ENCODE measurements at places on chromosomes 2 and 18.

GRCh38 chr2:187917535-187917934 lies 363.3 kb upstream of the TFPI start:
- no peak for DNase-seq

GRCh38 chr2:196712867-196713266 lies 73.4 kb downstream of the CCDC150 start:
- no peak for DNase-seq

DNA sequence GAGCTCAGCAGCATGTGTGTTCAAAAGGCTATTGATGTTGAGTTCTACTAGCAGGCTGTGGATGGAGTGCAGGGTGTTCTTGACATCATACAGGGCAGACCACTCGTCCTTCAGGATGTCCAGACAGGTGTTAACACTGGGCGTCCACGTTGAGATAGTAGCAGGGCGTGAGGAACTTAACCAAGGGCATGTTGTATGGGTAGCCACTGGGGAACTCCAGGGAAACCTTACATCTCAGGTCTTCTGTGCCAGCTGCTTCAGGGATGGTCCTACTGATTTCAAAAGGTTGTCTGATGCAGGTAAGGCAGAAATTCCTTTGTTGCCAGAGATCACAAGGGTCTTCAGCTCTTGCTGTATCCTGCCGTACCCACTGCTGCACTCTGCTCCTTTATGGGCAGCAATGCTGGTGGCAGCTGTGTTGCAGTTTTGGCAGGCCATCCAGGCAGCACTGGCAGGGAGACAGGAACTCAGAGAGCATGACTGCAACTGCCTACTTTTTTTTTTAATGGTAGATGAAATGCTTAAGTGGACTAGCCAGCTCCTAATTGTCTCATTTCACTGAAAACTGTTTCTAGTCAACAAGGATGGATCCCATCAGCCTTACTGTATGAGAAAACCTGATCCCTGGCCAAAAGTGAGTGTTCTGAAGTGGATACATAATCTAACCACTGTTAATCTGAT lies 32.4 kb upstream of the RBBP8 start:
- peak; percentile 31 for DNase-seq

DNA sequence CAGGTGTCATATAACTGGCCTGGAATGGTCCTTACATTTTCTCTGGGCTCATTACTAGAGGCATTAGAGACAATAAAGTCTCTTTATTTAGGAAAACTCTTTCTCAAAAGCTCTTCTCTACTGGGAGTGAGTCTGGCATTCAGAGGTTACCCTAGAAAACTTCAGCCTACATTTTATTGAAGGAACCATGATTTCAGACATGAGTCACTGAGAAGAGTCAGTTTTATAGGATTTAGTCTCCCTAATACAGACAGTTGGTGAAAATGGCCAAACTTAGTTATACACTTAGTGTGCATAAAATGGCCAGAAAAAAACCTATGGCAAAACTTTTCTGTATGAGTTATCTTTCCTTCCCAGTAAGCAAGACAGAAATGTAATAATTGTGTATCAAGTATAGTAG lies 689.4 kb downstream of the ZEB2 start:
- no peak for DNase-seq

GRCh38 chr2:174333372-174334277 lies 1.1 kb upstream of the SP9 start:
- peak; percentile 46 for DNase-seq

GRCh38 chr2:51597086-51597485 lies 565.2 kb upstream of the NRXN1 start:
- DNase-seq, result no peak

DNA sequence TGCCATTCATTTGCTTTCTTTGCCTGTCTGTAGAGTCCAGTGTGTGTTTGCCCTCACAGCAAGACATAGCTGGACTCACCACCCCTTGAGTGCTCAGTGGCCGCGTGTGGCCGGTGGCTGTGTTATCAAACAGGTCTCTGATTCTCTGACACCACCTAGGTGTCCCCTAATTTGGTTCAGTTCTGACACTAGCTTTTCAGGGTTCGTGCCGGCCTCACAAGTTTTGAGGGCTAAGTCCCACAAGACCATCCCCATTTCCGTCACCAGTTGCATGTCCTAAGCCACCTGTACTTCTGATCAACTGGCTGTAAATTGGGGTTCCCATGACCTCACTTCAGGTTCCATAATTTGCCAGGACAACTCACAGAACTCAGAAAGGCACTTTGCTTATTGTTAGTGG lies 23.5 kb downstream of the NCK2 start:
- no peak for DNase-seq

- DNase-seq, result peak; percentile 4
These were observed 4.5 kb downstream of the CYS1 start for GRCh38 chr2:10075571-10076209.

DNA sequence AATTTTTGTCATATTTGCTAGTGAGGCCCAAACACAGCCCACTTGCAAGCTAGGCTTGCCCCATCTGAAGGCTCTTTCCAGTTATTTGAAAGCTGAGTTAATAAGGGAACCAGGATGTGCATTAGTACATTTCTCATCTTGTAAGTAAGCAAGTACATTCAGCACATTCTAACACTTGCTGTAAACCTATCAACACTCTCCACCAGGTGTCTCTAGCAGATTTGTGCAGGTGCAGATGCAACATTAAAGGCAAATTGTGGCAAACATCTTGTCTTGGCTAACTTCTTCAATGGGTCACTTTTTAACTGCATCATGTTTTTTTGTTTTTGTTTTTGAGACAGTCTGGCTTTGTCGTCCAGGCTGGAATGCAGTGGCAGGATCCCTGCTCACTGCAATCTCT lies 25.3 kb upstream of the MFSD6 start:
- DNase-seq, result no peak

GRCh38 chr18:56789004-56789888 lies 138.1 kb downstream of the WDR7 start:
- DNase-seq, result no peak

- no peak for DNase-seq
These were observed 154.7 kb downstream of the EML6 start for GRCh38 chr2:54878182-54878581.

DNA sequence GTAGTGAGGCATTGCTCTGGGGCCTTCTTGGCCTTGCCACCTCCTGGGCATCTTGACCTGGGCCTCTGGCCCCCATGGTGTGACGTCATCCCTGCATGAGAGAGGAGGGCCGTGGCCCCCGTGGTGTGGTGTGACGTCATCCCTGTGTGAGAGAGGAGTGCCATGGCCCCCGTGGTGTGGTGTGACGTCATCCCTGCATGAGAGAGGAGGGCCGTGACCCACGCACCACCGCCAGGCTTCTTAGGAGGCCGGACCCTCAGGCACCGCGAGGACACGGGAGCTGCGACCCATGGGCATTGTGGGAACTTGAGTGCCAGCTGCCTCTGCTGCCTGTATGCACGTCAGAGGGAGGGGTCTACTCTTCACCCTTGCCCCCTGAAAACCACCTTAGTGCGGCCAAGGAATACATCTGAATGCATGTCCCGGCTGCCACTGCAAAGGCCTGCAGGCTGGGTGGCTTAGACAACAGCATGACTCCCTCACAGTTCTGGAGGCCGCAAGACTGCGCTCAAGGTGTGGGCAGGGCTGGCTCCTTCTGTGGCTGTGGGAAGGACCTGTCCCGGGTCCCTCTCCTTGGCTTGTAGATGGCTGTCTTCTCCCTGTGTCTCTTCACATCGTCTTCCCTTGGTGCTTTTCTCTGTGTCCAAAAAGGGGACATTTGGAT lies 20.8 kb upstream of the OTOS start:
- DNase-seq, result no peak

- DNase-seq, result peak; percentile 16
These were observed 34.9 kb downstream of the SMAD7 start for GRCh38 chr18:48915626-48916425.

DNA sequence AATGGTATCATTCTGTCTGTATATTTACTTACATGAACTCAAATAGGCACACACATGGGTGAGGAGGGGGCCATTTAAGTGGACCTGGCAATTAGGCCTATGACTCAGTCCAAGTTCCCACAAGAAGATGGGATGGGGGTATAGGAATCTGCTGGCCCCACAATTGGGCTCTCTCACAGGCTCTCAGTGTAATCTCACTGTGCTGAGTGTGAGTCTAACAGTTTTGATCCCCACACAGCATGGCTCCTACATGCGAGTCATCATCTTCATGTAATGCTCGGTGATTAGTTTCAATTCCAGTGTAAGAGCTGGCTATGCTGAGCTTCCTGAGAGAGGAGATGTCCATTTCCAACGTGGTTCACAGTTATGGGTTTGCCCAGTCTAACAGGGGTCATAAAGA lies 114.0 kb downstream of the GATA6 start:
- DNase-seq, result no peak

DNA sequence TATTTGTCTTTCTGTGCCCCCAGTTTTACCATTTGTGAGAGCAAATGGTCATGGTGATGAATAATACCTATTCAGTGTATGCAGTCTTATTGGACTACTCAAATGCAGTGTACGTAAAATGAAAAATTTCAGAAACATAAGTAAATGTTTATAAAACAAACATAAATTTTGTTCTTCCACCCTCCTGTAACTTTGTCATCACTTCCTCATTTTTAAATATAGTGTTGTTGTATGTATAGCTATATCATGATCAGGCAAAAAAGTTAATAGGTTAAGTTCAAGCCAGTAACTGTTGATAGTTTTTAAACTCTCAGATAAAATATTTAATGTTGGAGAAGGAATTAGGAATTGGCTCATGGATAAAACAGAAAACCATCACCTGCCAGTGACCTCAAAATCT lies 93.2 kb downstream of the KLF7 start:
- no peak for DNase-seq

- DNase-seq, result no peak
These were observed 4.7 kb downstream of the CYTIP start for GRCh38 chr2:157438863-157439823.

GRCh38 chr2:219218217-219218731 lies 484 bp downstream of the ABCB6 start:
- DNase-seq, result peak; percentile 85

DNA sequence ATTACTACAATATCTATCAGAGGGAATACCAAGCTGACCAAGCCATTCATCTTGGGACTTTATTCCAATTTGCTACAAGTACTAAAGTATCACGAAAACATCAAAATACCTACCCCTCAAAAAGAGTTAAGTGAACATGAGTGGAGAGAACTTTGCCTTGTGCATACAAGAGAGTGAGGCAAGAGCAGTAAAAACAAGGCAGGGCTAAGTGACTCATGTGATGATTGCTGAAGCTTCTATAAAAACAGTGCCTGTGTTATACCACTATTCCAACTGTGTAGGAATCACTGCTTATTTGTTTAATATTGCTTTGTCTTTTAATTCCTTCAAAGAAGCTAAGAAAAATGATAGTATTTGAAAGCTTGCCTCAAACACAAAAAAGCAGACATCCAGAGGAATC lies 61.2 kb downstream of the FARSB start:
- DNase-seq, result no peak

DNA sequence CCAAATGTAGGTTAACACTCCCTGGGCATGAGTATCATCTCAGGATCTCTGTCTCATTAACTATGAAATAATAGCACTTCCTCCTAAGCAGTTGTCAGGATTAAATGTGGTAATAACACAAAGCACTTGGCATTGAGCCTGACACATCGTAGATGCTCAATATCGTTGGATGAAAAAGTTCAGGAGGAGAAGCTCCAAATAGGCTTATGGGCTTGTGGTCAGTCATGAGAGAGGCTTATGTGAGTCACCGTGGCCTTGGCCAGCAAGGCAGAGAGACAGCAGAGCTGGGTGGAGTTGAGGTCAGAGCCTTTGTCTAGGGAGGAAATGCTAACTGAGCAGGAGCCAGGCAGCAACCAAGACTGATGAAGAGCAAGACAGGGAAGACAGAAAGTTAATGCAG lies 68.3 kb upstream of the PPM1B start:
- DNase-seq, result peak; percentile 36

DNA sequence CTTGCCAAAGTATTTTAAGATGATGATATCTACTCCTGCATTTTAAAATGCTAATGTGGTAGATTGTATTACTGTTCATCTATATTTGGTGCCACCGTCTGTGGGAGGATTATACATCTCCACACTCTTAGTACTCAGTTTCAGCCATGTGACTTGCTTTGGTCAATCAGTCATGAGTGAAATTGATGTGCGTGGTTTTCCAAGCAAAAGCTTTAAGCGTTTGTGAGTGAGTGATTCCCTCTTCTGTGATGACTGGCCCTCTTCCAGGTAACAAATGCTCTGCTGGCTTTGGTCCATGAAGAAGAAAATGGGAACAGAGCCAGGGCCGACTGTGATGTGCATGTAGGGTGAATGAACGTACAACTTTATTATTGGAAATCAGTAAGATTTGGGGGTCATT lies 330.4 kb downstream of the LPIN1 start:
- DNase-seq, result peak; percentile 39

DNA sequence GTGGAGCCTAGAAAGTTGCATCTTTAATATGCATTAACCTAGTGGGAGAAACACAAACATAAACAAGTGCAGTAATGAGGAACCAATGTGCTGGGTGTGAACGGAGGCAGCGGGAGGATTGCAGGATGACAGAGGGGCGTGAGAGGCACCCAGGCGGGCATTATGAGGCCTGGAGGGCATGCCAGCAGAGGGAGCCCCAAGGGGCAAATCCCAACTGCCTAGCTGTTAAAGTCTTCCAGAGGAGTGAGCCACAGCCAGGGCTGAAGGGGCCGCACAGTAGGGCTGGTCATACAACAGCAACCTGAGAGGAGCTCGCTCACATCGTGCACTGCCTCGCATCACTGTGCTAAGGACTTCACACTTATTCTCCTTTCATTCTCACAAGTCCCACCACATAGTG lies 13.3 kb upstream of the PRELID3A start:
- DNase-seq, result no peak

GRCh38 chr18:3044931-3045698 lies 32.2 kb upstream of the LPIN2 start:
- no peak for DNase-seq

DNA sequence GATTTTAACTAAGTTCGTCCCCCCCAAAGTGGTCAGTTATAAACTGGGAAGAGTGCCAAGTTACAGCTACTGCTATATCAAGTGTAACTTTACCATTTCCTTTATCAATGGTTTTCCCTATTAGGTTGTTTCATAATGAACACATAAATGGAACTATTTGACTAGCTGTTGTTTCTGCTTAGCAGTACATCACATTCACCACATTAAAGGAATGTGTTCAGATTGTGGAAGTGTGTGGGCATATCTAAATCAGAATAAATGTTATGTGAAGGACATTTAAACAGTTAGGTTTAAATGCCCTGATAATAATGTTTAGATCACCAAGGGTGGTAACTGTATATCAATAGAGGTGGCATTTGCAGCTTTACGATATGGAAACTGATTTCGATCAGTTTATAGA lies 45.1 kb downstream of the SLC9A4 start:
- DNase-seq, result no peak

Measured in left hindlimb (tissue), 1 donor.